ENCODE measurements at places on chromosomes 7 and 10.
A peak's percentile ranks its signal among the peaks of the same experiment; 100 is the strongest.

DNA sequence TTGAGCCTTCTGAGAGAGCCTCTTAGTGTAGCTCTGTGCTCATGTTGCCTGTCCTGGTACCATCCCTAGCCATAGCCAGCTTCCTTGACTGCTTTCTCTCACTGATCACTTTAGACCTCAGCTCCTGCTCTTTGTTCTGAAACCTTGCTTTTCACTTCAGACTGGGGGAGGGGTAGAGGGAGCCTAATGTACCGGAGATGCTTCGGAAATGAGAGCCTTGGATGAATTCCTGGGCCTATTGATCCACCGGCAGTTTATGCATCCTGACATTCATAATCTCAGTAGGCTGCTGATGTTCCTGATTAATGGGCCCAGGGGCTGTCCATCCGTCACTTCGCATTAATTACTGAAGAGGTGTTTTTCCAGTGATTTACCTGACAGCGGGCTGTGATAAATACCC, 38.8 kb downstream of the R3HCC1L start:
- H3K27ac ChIP-seq, result no peak overlapping the region
- peaks cover 88% of the 10 kb centered on the region for H3K36me3 ChIP-seq
- ATAC-seq, result no peak
- peaks cover 20% of the 10 kb centered on the region for H3K4me1 ChIP-seq

DNA sequence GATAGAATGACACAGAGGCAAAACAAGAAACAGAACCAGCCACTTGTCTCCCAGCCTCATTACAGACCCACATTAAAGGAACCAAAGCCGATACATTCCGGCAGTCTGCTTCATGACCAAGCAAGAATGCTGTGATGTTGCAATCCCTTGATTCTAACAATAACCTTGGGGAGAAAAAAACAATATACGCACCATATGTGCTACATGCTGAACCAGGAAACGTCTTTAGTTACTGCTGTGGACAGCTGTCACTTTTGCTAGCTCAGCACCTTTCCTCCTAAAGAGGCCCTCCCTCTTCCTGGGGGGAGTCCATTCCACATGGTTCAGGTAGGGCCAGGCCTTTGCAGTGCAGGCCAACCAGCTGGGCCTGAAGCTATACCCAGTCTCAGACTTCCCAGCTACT, 79.1 kb downstream of the PRTFDC1 start:
- no peak overlapping the region for H3K4me3 ChIP-seq
- no peaks in the 10 kb centered on the region for H3K36me3 ChIP-seq
- no peaks in the 10 kb centered on the region for H3K27me3 ChIP-seq
- H3K27ac ChIP-seq, result no peak overlapping the region
- peaks cover 4% of the 10 kb centered on the region for H3K4me1 ChIP-seq

- H3K4me3 ChIP-seq, result no peak overlapping the region
- no peak for ATAC-seq
- no peaks in the 10 kb centered on the region for H3K36me3 ChIP-seq
- no peak overlapping the region for H3K27ac ChIP-seq
These were observed 190.3 kb upstream of the SHH start for GRCh38 chr7:156002362-156003066.

- H3K27ac ChIP-seq, result no peak overlapping the region
- no peak for ATAC-seq
- H3K27me3 ChIP-seq, result peaks cover 4% of the 10 kb centered on the region
- no peak overlapping the region for H3K4me3 ChIP-seq
- H3K4me1 ChIP-seq, result no peaks in the 10 kb centered on the region
These were observed 141.4 kb downstream of the KIAA1217 start for GRCh38 chr10:24350070-24350921.

GRCh38 chr7:157276091-157276561, 60.7 kb upstream of the DNAJB6 start:
- H3K4me1 ChIP-seq, result peaks cover 16% of the 10 kb centered on the region
- no peaks in the 10 kb centered on the region for H3K27me3 ChIP-seq
- peak overlapping the region; percentile 82 for H3K27ac ChIP-seq
- H3K36me3 ChIP-seq, result peaks cover 1% of the 10 kb centered on the region

DNA sequence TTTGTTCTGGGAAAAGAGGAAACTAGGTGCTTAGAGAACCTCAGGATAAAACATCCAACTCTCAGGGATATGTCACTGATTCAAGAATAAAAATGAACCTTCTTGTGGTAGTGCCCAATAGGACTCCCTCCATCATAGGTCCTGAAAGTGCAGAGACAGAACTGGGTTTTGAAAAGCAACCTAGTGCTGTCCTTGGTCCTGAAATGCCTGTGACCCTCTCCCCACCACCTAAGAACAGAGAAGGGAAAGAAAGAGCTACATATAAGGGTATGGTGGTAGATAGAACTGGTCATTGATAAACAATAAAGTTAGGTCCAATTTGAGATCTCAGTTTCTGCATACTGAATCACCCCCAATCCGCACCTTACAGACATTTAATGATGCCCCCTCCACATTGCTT, 953.3 kb downstream of the XPNPEP1 start:
- ATAC-seq, result no peak
- H3K4me3 ChIP-seq, result no peak overlapping the region
- H3K27ac ChIP-seq, result no peak overlapping the region

DNA sequence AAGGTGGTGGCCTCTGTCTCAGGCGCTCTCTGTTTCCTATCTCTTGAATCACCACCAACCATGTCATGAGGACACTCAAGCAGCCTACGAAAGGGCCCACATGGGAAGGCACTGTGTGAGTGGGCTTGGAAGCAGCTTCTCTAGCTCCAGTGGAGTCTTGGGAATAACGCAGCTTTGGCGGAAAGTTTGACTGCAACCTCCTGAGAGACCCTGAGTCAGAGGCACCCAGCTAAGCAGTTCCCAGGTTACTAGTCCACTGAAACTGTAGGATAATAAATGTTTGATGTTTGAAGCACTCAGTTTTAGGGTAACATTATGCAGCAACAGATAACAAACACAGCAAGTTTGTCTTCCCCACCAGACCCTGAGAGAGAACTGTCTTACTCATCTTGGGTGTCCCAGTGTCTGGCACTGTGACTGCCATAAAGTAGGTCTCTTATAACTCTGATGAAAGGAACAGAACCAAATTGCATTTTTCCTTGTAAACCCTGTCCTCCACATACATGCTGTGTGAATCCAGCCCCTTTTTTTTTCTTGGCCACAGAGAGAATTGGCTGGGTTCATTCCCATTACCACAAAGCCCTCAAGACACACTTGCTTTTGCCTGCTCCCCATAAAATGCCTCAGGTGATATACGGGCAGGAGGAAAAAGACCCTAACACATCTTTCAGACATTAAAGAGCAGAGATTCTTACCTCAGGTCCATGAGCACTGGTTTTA, 185.5 kb downstream of the ZNF365 start:
- no peak for ATAC-seq
- no peaks in the 10 kb centered on the region for H3K36me3 ChIP-seq

DNA sequence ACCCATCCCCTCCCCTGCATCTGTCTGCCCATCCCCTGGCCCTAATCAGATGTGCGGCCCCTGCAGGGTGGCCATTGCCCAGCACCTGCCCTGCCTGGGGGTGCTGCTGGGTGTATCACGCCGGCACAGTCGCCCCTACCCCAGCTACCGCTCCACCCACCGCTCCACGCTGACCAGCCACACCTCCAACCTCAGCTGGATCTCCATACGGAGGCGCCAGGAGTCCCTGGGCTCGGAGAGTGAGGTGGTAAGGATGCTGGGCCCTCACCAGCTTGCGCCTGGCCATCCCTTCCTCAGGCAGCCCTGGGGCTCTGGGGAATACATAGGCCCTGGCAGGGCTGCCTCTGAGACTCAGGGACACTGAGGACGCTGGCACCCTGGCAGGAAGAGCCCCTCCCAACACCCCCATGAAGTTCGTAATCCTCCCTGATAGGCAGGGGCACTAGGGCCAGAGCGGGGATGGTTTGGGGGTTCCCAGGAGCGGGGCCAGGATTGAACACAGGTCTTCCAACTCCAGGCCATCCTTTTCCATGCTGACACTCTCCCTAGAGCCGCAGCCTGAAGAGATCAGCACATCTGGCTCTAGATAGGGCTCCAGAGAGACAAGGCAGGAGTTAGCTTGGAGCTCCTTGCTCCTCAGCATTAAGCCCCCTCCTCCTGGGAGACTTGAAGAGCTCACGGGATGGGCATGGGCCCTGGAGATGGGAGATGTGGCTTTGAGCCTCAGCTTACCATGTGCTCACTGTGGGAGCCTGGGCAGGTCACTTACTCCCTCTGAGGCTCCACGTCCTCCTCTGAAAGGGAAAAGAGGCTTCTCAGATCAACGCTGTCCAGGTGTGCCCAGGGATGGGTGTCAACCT, 5.9 kb upstream of the LDB3 start:
- ATAC-seq, result no peak
- no peak overlapping the region for H3K4me3 ChIP-seq
- H3K27ac ChIP-seq, result no peak overlapping the region
- H3K27me3 ChIP-seq, result no peaks in the 10 kb centered on the region
- no peaks in the 10 kb centered on the region for H3K4me1 ChIP-seq

GRCh38 chr10:26628395-26628794, 69.1 kb upstream of the PDSS1 start:
- no peaks in the 10 kb centered on the region for H3K36me3 ChIP-seq
- no peak overlapping the region for H3K27ac ChIP-seq
- no peaks in the 10 kb centered on the region for H3K4me1 ChIP-seq
- peaks cover 35% of the 10 kb centered on the region for H3K27me3 ChIP-seq
- H3K4me3 ChIP-seq, result no peak overlapping the region

- H3K4me3 ChIP-seq, result no peak overlapping the region
- no peak for ATAC-seq
- no peaks in the 10 kb centered on the region for H3K27me3 ChIP-seq
- H3K36me3 ChIP-seq, result no peaks in the 10 kb centered on the region
These were observed 55.1 kb upstream of the SEMA3A start for GRCh38 chr7:84249656-84250055.

GRCh38 chr7:518630-519483, 789 bp downstream of the PDGFA start:
- peak overlapping the region; percentile 83 for H3K4me3 ChIP-seq
- peaks cover 34% of the 10 kb centered on the region for H3K36me3 ChIP-seq
- peaks cover 3% of the 10 kb centered on the region for H3K27me3 ChIP-seq
- H3K4me1 ChIP-seq, result peaks cover 3% of the 10 kb centered on the region
- no peak overlapping the region for H3K27ac ChIP-seq

DNA sequence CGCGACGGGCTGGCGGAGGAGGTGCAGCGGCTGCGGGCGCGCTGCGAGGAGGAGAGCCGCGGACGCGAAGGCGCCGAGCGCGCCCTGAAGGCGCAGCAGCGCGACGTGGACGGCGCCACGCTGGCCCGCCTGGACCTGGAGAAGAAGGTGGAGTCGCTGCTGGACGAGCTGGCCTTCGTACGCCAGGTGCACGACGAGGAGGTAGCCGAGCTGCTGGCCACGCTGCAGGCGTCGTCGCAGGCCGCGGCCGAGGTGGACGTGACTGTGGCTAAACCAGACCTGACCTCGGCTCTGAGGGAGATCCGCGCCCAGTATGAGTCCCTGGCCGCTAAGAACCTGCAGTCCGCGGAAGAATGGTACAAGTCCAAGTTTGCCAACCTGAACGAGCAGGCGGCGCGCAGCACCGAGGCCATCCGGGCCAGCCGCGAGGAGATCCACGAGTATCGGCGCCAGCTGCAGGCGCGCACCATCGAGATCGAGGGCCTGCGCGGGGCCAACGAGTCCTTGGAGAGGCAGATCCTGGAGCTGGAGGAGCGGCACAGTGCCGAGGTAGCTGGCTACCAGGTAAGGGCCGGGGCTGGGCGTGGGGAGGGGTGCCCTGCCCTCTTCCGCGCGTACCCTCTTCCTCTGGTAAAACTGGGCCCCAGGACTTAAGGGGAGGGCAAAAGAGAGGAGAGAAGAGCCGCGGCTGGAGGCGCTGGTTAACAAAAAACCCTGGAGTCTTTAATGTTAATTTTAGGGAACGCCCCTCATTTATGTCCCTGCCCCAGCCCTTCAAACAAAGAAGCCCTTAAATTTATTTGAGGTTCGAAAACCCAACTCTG, 987 bp downstream of the INA start:
- H3K4me1 ChIP-seq, result no peaks in the 10 kb centered on the region
- no peak for ATAC-seq
- H3K27me3 ChIP-seq, result peaks cover 51% of the 10 kb centered on the region
- H3K4me3 ChIP-seq, result no peak overlapping the region

- H3K36me3 ChIP-seq, result no peaks in the 10 kb centered on the region
- no peak overlapping the region for H3K27ac ChIP-seq
- H3K4me3 ChIP-seq, result peak overlapping the region; percentile 40
- no peaks in the 10 kb centered on the region for H3K4me1 ChIP-seq
These were observed 145.3 kb upstream of the PRSS1 start for GRCh38 chr7:142603870-142604448.

- no peak overlapping the region for H3K4me3 ChIP-seq
- peaks cover 6% of the 10 kb centered on the region for H3K4me1 ChIP-seq
- no peak overlapping the region for H3K27ac ChIP-seq
These were observed 16.3 kb downstream of the CYP3A4 start for GRCh38 chr7:99767662-99768061.

GRCh38 chr7:158404031-158404761, 183.4 kb downstream of the PTPRN2 start:
- H3K36me3 ChIP-seq, result no peaks in the 10 kb centered on the region
- no peak for ATAC-seq
- H3K4me3 ChIP-seq, result no peak overlapping the region
- no peak overlapping the region for H3K27ac ChIP-seq

DNA sequence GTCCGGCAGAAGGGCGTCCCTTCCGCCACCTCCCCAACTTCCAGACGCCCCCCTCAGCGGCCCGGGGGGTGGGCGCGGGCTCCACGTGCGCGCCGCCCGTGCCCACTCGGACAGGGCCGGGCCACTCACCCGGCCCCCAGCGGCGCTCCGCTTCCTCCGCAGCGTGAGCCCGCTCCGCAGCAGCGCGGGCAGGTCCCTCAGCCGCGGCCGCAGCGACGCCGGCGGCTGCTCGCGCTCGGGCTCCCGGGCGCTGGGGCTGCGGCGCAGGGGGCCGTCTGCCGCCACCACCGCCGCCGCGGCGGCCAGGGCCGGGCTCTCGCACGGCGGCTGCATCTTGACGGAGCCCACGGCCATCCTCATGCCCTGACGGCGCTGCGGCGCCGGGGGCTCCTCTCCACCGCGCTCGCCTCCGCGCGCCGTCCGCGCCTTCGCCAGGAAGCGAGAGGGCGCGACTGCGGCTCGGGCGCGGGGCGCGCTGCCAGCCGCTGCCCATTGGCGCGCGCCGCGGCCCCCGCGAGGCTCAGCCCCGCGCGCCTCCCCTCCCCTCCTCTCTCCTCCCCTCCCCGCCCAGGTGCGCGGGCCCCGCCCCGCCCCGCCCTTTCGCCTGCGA, at the start of gene RAPGEF5:
Gene RAPGEF5, minus strand, starts transcription at position 454 of the 610 bp plus-strand sequence. Its CDS starts 94 bp downstream, at position 360.
- H3K36me3 ChIP-seq, result peaks cover 4% of the 10 kb centered on the region
- no peaks in the 10 kb centered on the region for H3K4me1 ChIP-seq
- no peak for ATAC-seq

DNA sequence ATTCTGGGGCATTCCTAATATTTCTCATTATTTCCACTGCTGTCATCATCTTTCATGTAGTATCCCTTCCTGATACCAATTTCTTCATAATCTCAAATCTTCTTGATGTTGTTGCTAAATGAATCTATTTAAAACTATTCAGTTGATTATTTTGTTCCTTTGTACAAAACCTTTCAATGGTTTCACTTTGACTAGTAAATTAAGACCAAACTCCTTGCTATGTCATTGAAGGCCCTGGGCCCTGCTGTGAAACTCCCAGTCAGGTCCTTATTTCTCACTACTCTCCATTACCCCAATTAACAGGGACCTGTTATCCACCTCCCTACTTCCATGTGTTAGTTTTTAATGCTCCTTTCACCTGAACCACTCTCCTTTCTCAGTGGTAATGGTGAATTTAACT, 97.0 kb downstream of the CTTNBP2 start:
- H3K27me3 ChIP-seq, result peaks cover 3% of the 10 kb centered on the region
- no peaks in the 10 kb centered on the region for H3K36me3 ChIP-seq
- ATAC-seq, result no peak
- H3K4me3 ChIP-seq, result no peak overlapping the region
